ENCODE measurements at places on chromosomes 2 and 18.

- no peak overlapping the region for H3K27ac ChIP-seq
- DNase-seq = no peak
- H3K4me1 ChIP-seq = no peaks in the 10 kb centered on the region
- peaks cover 30% of the 10 kb centered on the region for H3K27me3 ChIP-seq
These were observed 38.5 kb downstream of the ACKR3 start for GRCh38 chr2:236608188-236608525.

GRCh38 chr18:62368100-62368499, 43.0 kb downstream of the TNFRSF11A start:
- no peak overlapping the region for H3K27ac ChIP-seq
- no peak for DNase-seq
- no peaks in the 10 kb centered on the region for H3K36me3 ChIP-seq

- peaks cover 33% of the 10 kb centered on the region for H3K4me1 ChIP-seq
- DNase-seq = peak; percentile 70
- H3K27ac ChIP-seq = peak overlapping the region; percentile 98
- no peaks in the 10 kb centered on the region for H3K36me3 ChIP-seq
- no peaks in the 10 kb centered on the region for H3K27me3 ChIP-seq
These were observed 22.8 kb downstream of the ZSCAN30 start for GRCh38 chr18:35267161-35267651.

GRCh38 chr18:62464266-62464665, 58.6 kb upstream of the ZCCHC2 start:
- H3K27ac ChIP-seq = no peak overlapping the region
- peaks cover 7% of the 10 kb centered on the region for H3K27me3 ChIP-seq
- no peaks in the 10 kb centered on the region for H3K4me1 ChIP-seq
- no peaks in the 10 kb centered on the region for H3K36me3 ChIP-seq

- H3K27ac ChIP-seq = no peak overlapping the region
- H3K4me1 ChIP-seq = no peaks in the 10 kb centered on the region
- DNase-seq = no peak
- no peak overlapping the region for H3K4me3 ChIP-seq
These were observed 38.8 kb downstream of the GCG start for GRCh38 chr2:162113088-162113775.

GRCh38 chr2:133532919-133533318, 35.3 kb downstream of the NCKAP5 start:
- H3K36me3 ChIP-seq = peaks cover 4% of the 10 kb centered on the region
- H3K4me1 ChIP-seq = no peaks in the 10 kb centered on the region
- no peak overlapping the region for H3K27ac ChIP-seq
- no peaks in the 10 kb centered on the region for H3K27me3 ChIP-seq
- no peak overlapping the region for H3K4me3 ChIP-seq

- H3K27me3 ChIP-seq = peaks cover 12% of the 10 kb centered on the region
- peak overlapping the region; percentile 92 for H3K27ac ChIP-seq
- no peak for DNase-seq
- peaks cover 20% of the 10 kb centered on the region for H3K4me1 ChIP-seq
- no peaks in the 10 kb centered on the region for H3K36me3 ChIP-seq
These were observed 1.6 kb upstream of the RMDN2 start for GRCh38 chr2:37923308-37924055.

GRCh38 chr2:127645395-127646291, at the start of gene GPR17:
Gene GPR17, plus strand, starts transcription at chr2:127646153. Its CDS starts 4,583 bp downstream, at chr2:127650736.
- no peak for DNase-seq
- no peaks in the 10 kb centered on the region for H3K27me3 ChIP-seq
- H3K4me1 ChIP-seq = peaks cover 35% of the 10 kb centered on the region
- H3K36me3 ChIP-seq = no peaks in the 10 kb centered on the region

Measured in naive B cell (primary cell).